ENCODE measurements at places on chromosomes 5 and 9. TPM values are rescaled to one million over a fixed set of nuclear protein-coding genes. Genes with fewer than 3 reads are reported as not detected.

GRCh38 chr9:131263701-131264100 is 12.6 kb downstream of the FAM78A start:
- no peak for DNase-seq

GRCh38 chr5:31124651-31125305 is 68.7 kb upstream of the CDH6 start:
- no peak for DNase-seq

DNA sequence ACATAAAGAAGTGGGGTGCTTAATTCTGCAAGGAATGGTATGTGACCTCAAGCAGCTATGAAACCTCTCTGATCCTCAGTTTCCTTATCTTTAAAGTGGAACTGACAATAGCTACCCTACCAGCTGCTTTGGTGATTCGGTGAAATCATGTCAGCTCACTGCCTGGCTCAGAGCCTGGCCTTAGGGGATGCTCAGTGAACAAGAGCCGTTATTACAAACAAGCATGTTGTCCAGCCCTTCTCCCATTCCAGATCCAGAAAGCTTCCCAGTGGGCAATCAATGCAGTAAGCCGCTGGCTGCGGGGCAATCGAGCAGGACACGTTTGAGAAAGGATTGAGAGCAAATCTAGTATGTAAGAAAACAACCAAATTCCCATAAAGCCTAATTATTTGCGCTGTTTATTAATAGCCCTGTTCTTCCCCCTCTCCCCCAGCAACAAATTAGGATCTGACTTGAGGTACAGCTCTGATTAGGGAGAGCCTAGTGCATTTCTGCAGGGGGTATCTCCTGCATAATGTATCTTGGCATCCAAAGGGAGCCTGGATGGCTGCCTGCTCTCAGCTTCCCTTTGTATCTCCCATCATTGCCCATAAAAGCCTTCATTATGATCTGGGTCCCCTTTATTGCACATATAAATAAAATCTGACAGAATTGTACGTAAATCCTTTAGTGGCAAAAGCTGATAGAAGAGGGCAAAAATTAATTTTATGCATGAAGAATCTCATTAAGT is 371.4 kb downstream of the TMEM232 start:
- no peak for DNase-seq

Gene MUSK
- total RNA-seq = not detected

Gene STKLD1
- total RNA-seq = 0.17 TPM

DNA sequence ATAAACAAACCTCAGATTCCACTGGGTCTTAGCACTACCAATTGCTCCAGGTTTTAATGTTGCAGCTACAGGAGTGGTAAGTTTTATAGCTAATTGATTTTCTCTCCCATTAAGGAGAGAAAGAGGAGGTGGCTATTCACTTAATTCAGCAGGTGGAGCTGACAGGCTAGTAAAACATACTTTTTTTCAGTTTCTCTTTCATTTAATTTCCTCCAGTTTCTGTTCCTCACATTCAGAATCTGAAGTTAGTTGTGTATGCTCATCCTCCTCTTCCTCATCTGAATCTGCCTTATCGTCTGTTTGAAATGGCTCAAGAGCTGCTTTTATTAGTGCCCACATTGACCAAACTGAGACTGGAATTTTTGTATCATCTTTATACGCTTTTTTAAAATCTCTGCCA is 98.0 kb downstream of the PLPPR1 start:
- DNase-seq = no peak

- DNase-seq = no peak
Measured at GRCh38 chr9:136366826-136367225, 3.3 kb upstream of the DNLZ start.

Data from Daoy (cell line).